ENCODE measurements at places on chromosomes 4 and X. TPM values are rescaled to one million over a fixed set of nuclear protein-coding genes. Genes with fewer than 3 reads are reported as not detected.
A peak's percentile ranks its signal among the peaks of the same experiment; 100 is the strongest.

The IBSP gene
- not detected for total RNA-seq

GRCh38 chr4:55116450-55116849 lies 8.9 kb downstream of the KDR start:
- peaks cover 2% of the 10 kb centered on the region for H3K27me3 ChIP-seq
- no peak overlapping the region for H3K4me3 ChIP-seq
- DNase-seq = no peak
- no peak overlapping the region for H3K27ac ChIP-seq
- no peaks in the 10 kb centered on the region for H3K4me1 ChIP-seq

The ZNF330 gene
- total RNA-seq = 34.1 TPM

DNA sequence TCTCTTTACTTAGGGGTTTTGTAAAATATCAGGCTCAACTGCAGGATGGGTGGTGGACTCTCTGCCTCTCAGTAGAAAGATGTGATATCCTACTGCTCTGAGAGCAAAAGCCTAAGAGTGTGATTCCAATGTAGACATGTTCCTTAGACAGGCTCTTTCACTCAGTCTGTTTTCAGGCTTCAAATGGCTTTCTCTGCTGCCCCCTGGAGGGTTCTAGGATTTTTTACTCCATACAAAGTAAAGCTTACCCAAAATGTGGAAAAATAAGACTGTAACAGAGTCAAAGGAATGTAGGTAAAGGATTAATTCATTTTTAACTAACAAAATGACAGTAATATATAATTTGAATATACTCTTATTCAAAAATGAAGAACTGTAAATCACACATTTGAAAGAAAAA lies 32.1 kb downstream of the ZGRF1 start:
- H3K36me3 ChIP-seq = no peaks in the 10 kb centered on the region
- no peak overlapping the region for H3K4me3 ChIP-seq
- H3K27me3 ChIP-seq = no peaks in the 10 kb centered on the region
- no peaks in the 10 kb centered on the region for H3K4me1 ChIP-seq
- peak; percentile 65 for DNase-seq

GRCh38 chrX:132063862-132064261 lies 40.8 kb downstream of the STK26 start:
- H3K27ac ChIP-seq = no peak overlapping the region
- H3K36me3 ChIP-seq = no peaks in the 10 kb centered on the region
- peaks cover 6% of the 10 kb centered on the region for H3K27me3 ChIP-seq
- H3K4me1 ChIP-seq = no peaks in the 10 kb centered on the region
- no peak for DNase-seq

The CLTRN gene
- under 0.01 TPM for total RNA-seq

The NAT8L gene
- total RNA-seq = not detected

DNA sequence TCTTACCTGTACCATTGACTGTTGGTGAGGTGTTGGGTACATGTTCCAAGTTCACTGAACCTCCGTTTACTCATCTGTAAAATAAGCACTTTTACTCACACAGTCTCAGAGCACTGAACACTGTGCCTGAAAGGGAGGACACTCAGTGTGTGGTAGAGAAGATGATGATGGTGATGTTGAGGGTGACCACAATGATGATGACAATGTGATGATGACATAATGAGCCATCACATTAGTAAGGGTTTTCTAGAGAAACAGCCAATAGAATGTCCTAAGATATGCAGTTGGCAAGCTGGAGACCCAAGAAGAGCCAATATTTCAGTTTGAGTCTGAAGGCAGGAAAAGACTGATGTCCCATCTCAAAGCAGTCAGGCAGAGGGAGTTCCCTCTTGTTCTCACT lies 315.4 kb upstream of the IGFBP7 start:
- no peak for DNase-seq
- H3K27me3 ChIP-seq = no peaks in the 10 kb centered on the region
- no peaks in the 10 kb centered on the region for H3K4me1 ChIP-seq
- no peaks in the 10 kb centered on the region for H3K36me3 ChIP-seq
- H3K4me3 ChIP-seq = no peak overlapping the region
- no peak overlapping the region for H3K27ac ChIP-seq

The DGKK gene
- total RNA-seq = not detected

- H3K27me3 ChIP-seq = no peaks in the 10 kb centered on the region
- no peak for DNase-seq
- no peaks in the 10 kb centered on the region for H3K4me1 ChIP-seq
- no peak overlapping the region for H3K4me3 ChIP-seq
Observed at GRCh38 chrX:78693536-78693935, 34.4 kb upstream of the RTL3 start.

DNA sequence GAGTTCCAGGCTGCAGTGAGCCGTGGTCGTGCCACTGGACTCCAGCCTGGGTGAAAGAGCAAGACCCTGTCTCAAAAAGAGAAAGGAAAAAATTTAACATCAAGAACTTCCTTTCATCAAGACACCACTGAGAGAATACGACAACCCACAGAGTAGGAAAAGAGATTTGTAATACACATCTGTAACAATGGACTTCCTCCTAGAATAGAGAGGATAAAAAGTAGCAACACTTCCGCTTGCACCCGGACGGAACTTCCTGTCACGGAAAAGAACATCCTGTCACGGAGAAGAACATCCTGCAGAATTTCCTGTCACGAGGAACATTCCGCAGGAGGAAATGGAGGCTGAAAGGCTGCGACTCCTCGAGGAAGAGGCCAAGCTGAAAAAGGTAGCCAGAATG lies at the start of gene DCAF4L1:
Gene DCAF4L1, plus strand, starts transcription at position 301 of the 400 bp plus-strand sequence. Its CDS starts 37 bp downstream, at position 338.
- no peak within 1 kb of the TSS for H3K27ac ChIP-seq
- H3K27me3 ChIP-seq = no peaks in the 10 kb centered on the region
- no peak for DNase-seq
- peaks cover 4% of the 10 kb centered on the region for H3K4me1 ChIP-seq
- H3K4me3 ChIP-seq = no peak within 1 kb of the TSS
- H3K36me3 ChIP-seq = no peaks in the 10 kb centered on the region

DNA sequence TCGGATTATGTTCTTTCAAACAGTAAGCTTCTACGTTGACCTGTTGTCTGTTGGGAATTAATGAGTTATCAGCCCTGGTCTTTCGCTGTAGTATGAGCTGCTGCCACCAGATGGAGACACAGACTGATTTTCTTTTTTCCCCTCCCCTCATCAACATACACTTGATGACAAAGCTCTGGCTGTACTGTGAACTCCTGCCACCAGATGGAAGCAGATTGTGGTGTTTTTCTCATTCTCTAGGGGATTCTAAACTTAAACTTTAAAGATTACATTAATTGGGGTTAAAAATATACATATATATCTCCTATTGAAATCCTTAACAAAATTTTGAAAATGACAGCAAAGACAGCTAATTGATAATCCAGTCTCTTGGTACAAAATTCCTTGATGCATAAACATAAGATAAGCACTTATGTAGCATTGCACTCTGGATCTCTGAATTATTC lies 44.8 kb downstream of the SMS start:
- H3K4me3 ChIP-seq = no peak overlapping the region
- DNase-seq = peak; percentile 82
- peaks cover 19% of the 10 kb centered on the region for H3K36me3 ChIP-seq
- no peaks in the 10 kb centered on the region for H3K27me3 ChIP-seq

The UGT2B10 gene
- total RNA-seq = not detected

- H3K27me3 ChIP-seq = no peaks in the 10 kb centered on the region
- H3K4me3 ChIP-seq = no peak overlapping the region
- no peaks in the 10 kb centered on the region for H3K36me3 ChIP-seq
Observed at GRCh38 chrX:32954125-32954524, 257.2 kb downstream of the DMD start.

The MBNL3 gene
- 1.1 TPM for total RNA-seq

- H3K27me3 ChIP-seq = no peaks in the 10 kb centered on the region
- peak; percentile 89 for DNase-seq
- H3K4me1 ChIP-seq = peaks cover 20% of the 10 kb centered on the region
- no peaks in the 10 kb centered on the region for H3K36me3 ChIP-seq
- H3K4me3 ChIP-seq = peak overlapping the region; percentile 13
- peak overlapping the region; percentile 90 for H3K27ac ChIP-seq
Observed at GRCh38 chr4:141352909-141353525, 132.3 kb downstream of the ZNF330 start.

- no peak overlapping the region for H3K4me3 ChIP-seq
- peaks cover 6% of the 10 kb centered on the region for H3K4me1 ChIP-seq
Observed at GRCh38 chr4:139167774-139168444, 9.1 kb downstream of the ELF2 start.

- peak; percentile 88 for DNase-seq
- peaks cover 10% of the 10 kb centered on the region for H3K4me1 ChIP-seq
- H3K4me3 ChIP-seq = no peak overlapping the region
- H3K36me3 ChIP-seq = no peaks in the 10 kb centered on the region
- H3K27me3 ChIP-seq = no peaks in the 10 kb centered on the region
Observed at GRCh38 chr4:87017580-87018342, 83.0 kb downstream of the AFF1 start.

The SYTL5 gene
- 0.56 TPM for total RNA-seq

The TMEM271 gene
- total RNA-seq = not detected

GRCh38 chr4:5393911-5394513 lies 314.3 kb downstream of the EVC2 start:
- DNase-seq = no peak
- no peak overlapping the region for H3K4me3 ChIP-seq
- H3K27me3 ChIP-seq = no peaks in the 10 kb centered on the region
- H3K27ac ChIP-seq = no peak overlapping the region
- H3K36me3 ChIP-seq = no peaks in the 10 kb centered on the region

- no peaks in the 10 kb centered on the region for H3K4me1 ChIP-seq
- no peak overlapping the region for H3K27ac ChIP-seq
- H3K36me3 ChIP-seq = no peaks in the 10 kb centered on the region
- peaks cover 2% of the 10 kb centered on the region for H3K27me3 ChIP-seq
Observed at GRCh38 chr4:1771555-1772305, 21.4 kb upstream of the FGFR3 start.

- H3K36me3 ChIP-seq = no peaks in the 10 kb centered on the region
- H3K27ac ChIP-seq = no peak overlapping the region
Observed at GRCh38 chr4:81804849-81805248, 333.1 kb upstream of the RASGEF1B start.

DNA sequence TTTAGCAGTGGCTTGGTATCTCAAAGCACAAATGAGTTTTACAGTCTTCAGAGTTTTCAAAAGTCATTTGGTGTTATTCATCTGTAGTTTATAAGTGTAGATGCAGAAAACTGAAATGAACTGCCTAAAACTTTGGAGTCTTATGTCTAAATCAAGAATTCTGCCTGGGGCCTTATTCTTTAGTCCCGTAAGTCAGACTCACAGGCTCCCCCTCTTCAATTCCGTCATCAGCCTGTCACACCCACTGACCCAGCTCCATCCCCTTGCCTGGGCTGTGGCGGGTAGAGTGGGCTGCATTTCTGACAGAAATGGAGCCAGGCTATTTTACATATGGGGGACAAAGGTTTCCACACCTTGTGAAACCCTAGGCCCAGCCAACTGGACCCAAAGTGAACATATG lies 44.3 kb downstream of the TSPAN5 start:
- peaks cover 31% of the 10 kb centered on the region for H3K4me1 ChIP-seq
- H3K4me3 ChIP-seq = no peak overlapping the region
- no peaks in the 10 kb centered on the region for H3K36me3 ChIP-seq
- no peak for DNase-seq
- no peaks in the 10 kb centered on the region for H3K27me3 ChIP-seq

DNA sequence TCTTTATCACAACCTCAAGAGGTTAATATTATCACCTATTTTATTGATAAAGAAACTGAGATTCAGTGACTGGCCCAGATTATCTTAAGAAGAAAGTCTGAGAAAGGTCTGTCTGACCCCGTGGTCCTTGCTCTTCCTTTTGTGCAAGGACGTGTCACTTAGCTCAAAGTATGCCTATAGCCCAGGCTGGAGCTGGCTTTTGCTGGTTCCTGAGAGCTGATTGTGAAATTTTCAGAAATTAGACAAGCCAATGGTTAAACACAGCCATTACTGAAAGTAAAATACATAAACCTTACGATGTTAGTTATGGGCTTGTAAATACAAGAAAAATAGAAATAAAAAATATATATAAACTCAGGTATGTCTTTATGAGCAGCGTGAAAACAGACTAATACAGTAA lies 70.1 kb downstream of the CHRNA9 start:
- H3K4me3 ChIP-seq = no peak overlapping the region
- H3K4me1 ChIP-seq = no peaks in the 10 kb centered on the region
- H3K36me3 ChIP-seq = no peaks in the 10 kb centered on the region

DNA sequence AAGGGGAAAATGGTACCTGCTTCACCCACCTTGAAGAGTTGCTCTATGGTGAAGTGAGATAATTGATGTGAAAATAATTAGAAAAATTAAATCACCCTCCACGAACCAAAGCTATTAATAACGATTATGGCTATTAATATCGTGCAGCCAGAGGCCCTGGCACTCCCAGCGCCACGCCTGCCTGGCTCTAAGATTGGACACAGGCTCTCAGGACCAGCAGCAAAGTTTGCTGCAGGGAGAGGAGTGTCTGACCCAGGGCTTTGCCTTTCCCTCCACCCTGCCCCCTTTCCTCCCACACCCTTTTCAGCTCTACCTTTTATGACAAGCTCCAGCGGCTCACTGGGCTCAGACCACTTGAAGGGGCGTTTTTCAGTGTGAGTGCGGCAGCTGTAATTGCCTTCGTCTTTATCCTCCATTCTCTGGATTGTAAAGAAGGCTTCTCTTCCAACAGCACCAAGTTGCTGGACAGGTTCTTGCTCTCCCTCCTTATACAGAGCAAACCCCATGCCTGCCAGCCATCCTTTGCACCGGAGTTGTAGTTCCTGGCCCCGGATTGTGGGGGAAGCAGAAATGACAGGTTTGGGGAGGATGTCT lies 11.5 kb downstream of the IGSF1 start:
- H3K27me3 ChIP-seq = peaks cover 3% of the 10 kb centered on the region
- no peak overlapping the region for H3K4me3 ChIP-seq
- no peaks in the 10 kb centered on the region for H3K4me1 ChIP-seq
- DNase-seq = no peak

The DCUN1D4 gene
- total RNA-seq = 37.8 TPM

The FAT1 gene
- 519 TPM for total RNA-seq

DNA sequence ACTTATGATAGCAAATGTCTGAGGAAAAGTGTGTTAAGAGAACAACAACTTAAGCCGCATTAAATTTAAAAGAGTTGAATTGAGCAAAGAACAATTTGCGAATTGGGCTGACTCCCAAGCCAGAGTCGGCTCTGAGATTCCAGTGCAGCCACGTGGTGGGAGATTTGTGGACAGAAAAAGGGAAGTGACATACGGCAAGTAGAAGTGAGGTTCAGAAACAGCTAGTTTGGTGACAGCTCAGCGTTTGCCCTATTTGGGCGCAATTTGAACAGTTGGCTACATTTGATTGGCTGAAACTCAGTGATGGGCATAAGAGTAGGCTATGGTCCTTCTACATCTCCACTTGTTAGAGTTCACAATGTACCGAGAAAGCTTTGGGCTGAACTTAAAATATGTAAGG lies 124.0 kb downstream of the PRKX start:
- H3K4me3 ChIP-seq = no peak overlapping the region
- no peaks in the 10 kb centered on the region for H3K27me3 ChIP-seq
- H3K36me3 ChIP-seq = no peaks in the 10 kb centered on the region
- no peak for DNase-seq
- no peaks in the 10 kb centered on the region for H3K4me1 ChIP-seq

DNA sequence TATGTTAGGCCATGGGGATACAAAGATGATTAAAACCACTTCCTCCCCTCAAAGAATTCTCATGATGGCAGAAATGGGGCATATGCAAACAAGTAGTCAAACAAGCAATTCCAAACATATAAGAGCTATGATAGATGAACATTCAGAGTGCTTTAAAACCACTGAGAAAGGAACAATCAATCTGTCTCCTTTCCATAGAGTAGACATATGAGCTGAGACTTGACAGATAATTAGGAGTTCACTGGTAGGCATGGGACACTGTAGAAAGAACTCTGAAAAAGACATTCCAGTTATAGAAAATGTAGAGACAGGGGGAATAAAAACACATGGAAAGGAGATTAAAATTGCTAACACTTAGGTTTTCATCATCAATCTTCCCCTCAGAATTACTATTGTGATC lies 372.8 kb downstream of the KLHL4 start:
- no peaks in the 10 kb centered on the region for H3K27me3 ChIP-seq
- no peak for DNase-seq
- no peaks in the 10 kb centered on the region for H3K36me3 ChIP-seq
- no peak overlapping the region for H3K27ac ChIP-seq
- H3K4me3 ChIP-seq = no peak overlapping the region

Measured in IMR-90 (cell line).